ENCODE measurements at places on chromosomes 16 and 17. TPM values are rescaled to one million over a fixed set of nuclear protein-coding genes. Genes with fewer than 3 reads are reported as not detected.
A peak's percentile ranks its signal among the peaks of the same experiment; 100 is the strongest.

- DNase-seq: no peak
Observed at GRCh38 chr17:42055496-42055895, 5.1 kb upstream of the C17orf113 start.

DNA sequence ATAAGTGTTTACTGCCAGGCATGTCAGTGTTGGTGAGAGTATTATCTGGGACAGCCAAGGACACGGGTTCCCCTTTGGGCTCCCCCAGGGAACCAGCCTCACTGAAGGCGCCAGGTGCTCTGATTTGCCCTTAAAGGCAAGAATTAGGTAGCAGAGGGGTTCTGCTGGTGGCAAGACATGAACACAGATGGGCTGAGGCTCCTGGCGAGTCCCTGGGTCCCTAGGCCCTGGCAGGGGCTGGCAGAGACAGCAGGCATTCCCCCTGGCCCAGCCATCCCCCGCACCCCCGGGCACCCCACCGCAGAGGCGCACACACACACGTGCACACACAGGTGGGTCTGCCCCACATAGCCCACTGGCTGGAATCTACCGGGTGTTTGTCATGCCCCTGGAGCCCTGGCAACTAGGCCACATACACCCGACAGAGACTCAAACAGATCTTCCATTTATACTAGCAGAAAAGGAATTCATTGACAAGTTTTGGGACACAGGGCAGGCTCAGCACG lies 153.3 kb downstream of the C16orf78 start:
- no peak for DNase-seq

The MT4 gene
- not detected for total RNA-seq

DNA sequence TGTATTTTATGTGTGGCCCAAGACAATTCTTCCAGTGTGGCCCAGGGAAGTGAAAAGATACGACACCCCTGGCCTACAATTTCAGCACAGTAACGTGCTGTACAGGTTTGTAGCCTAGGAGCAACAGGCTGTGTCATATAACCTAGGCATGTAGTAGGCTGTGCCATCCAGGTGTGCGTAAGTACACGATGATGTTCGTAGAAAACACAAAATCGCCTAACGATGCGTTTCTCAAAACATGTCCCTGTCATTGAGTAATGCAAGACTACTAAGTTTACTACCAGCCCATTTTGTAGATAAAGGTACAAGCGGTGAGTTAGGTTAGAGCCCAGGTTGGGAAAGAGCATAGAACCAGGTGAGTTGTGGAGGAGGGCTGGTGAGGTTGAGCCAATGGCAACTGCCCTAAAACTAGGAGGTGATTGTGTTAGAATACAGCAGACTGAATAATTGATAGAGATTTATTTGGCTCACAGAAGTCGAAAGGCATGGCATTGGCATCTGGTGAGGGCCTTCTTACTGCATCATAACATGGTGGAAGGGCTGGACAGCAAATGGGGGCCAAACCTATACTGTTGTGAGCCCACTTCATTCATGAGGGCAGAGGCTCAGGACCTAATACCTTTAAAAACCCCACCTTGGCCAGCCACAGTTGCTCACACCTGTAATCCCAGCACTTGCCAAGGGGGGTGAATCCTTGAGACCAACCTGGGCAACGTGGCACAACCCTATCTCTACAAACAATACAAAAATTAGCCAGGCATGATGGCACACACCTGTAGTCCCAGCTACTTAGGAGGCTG lies 4.2 kb downstream of the EIF1 start:
- DNase-seq: no peak

- DNase-seq: no peak
Observed at GRCh38 chr16:4320571-4321137, 4.8 kb downstream of the GLIS2 start.

The C16orf89 gene
- total RNA-seq: not detected

DNA sequence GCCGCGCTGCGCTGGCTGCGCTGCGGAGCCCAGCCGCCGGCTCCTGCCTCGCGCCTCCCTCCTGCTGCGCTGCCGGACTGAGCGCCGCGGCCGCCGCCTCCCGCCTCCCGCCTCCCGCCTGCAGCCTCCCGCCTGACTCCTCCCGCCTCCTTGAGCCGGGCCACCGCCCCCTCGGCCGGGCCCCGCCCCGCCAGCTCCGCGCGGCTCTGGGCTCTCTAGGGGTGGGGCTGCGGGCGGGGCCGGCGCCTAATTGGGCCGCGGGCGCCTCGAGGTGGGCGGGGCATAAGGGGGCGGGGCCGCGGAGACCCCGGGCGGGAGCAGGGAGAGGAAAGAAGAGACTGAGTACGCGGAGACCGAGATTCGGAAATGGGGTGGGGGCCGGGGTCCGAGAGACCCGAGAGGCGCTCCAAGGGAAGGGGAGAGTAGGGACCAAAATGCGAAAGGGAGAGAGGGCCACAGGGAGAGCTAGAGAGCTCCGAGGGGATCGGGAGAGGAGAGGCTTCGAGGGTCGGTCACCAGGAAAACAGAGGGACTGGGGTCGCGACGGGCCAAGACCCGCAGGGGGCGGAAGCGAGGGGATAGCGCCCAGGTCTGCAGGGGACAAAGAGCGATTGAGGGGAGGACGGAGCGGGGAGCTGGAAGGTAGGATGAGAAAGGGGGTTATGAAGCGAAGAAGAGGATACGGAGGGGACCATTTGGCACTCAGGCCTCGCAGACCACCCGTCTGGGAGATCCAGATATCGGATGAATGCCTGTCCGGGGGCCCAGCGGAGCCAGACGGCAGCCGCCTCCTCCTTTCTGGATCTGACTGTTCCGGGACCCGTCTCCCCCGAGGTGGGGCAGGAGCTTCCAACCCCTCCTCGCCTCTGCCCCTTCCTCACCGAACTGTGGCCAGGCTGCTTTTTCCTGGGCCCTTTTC lies at the start of gene C1QL1:
TSS of gene C1QL1 (minus strand) at position 79 of the 919 bp plus-strand sequence. CDS start 255 bp downstream, outside the sequence.
- DNase-seq: peak; percentile 84

The GHDC gene
- total RNA-seq: 16.8 TPM

DNA sequence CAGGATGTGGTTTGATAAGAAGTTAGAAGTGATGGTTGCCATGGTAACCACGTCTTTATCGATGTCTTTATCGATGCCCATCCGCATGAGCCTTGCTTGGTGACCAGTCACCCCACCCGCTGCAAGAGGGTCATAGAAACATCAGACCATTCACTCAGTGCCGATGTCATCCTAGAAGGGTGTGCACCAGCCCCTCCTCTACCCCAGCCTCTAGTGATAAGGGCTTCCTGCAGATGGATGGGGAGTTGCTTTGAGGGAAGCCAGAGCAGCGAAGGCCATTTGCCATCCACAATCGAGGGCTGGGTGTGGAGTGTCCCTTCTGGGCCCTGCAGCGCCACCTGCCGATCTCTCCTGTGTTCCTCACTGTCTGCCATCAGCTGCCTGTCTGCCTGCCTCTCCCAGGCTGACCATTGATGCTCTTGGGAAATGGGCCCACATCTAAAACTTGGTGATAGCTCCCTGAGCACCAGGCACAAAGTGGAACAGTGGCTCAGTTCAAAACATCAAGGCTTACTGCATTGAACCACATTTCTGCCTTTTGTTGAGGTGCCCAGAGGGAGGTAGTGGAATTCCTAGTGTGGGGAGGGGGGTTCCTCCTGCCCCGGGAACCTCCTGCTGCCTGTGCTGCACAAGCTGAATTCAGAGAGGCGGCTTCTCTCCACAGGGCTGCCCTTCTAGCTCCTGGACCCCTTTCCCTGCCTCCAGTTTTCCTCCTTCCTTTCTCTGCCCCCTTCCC lies 8.9 kb downstream of the CALB2 start:
- peak; percentile 26 for DNase-seq

DNA sequence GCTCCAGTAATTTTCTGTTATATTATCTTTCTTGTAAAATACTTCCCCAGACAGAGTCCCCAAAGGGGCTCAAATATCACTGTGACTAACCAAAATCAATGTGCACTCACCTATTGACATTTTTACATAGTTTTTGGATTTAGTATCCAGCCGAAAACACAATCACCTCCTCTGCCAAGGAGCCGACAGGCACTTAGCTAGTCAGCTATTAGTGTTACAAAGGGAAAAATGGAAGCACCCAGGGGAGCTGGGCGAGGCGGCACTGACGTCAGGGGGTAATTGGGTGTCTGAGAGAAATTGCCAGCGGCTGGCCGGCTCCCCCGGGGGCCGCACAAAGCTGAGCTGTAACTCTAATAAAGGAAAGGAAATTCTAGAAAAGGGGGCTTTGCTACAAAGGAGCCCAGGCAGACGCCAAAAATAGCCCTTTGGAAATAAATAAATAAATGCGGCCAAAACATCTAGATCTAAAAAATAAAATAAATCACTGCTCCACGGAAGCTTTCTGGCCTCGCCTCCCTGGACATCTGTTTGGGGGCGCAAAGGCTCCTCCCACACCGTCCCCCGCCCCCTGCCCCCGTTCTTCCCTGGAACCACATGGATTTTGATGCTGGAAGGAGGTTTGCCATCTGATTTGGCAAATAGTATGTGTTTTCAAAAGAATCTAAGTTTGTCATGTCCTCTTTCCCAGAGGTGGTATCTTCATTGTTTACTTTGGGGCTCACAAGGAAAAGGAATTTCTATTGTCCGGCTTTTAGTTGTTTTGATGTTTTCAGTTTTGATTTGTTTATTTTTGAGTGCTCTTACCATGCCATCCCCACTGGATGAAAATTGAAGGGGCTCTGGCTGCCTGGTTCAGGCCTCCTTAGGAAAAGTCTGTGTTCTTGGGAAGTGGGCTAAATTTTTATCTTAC lies 156.7 kb downstream of the ZNF423 start:
- no peak for DNase-seq

GRCh38 chr17:68697850-68698361 lies 96.7 kb upstream of the FAM20A start:
- DNase-seq: peak; percentile 48

GRCh38 chr16:75793641-75794040 lies 67.4 kb upstream of the CPHXL start:
- no peak for DNase-seq

GRCh38 chr16:2278272-2278608 lies 10.3 kb upstream of the RNPS1 start:
- no peak for DNase-seq
